H9 (cell line): ENCODE measurements at places on chromosomes 5 and 9. TPM values are rescaled to one million over a fixed set of nuclear protein-coding genes. Genes with fewer than 3 reads are reported as not detected.
A peak's percentile ranks its signal among the peaks of the same experiment; 100 is the strongest.

PCDHGA3 gene
- 0.88 and 0.94 TPM in 2 replicates for total RNA-seq

EPB41L4A gene
- total RNA-seq = 4.8 and 4.9 TPM in 2 replicates

IL33 gene
- not detected in 2 replicates for total RNA-seq

GRCh38 chr5:123094919-123095797, 6.1 kb downstream of the PRDM6 start:
- peak overlapping the region; percentile 87 for H3K4me3 ChIP-seq
- H3K27me3 ChIP-seq = peaks cover 89% of the 10 kb centered on the region
- H3K27ac ChIP-seq = no peak overlapping the region
- DNase-seq = peak; percentile 66
- no peaks in the 10 kb centered on the region for H3K36me3 ChIP-seq
- no peaks in the 10 kb centered on the region for H3K4me1 ChIP-seq

GRCh38 chr5:30069441-30070263, 1123.8 kb upstream of the CDH6 start:
- no peaks in the 10 kb centered on the region for H3K27me3 ChIP-seq
- no peak overlapping the region for H3K27ac ChIP-seq
- DNase-seq = no peak
- no peak overlapping the region; the same call in 2 of the 3 replicates for H3K4me3 ChIP-seq
- H3K4me1 ChIP-seq = no peaks in the 10 kb centered on the region

DNA sequence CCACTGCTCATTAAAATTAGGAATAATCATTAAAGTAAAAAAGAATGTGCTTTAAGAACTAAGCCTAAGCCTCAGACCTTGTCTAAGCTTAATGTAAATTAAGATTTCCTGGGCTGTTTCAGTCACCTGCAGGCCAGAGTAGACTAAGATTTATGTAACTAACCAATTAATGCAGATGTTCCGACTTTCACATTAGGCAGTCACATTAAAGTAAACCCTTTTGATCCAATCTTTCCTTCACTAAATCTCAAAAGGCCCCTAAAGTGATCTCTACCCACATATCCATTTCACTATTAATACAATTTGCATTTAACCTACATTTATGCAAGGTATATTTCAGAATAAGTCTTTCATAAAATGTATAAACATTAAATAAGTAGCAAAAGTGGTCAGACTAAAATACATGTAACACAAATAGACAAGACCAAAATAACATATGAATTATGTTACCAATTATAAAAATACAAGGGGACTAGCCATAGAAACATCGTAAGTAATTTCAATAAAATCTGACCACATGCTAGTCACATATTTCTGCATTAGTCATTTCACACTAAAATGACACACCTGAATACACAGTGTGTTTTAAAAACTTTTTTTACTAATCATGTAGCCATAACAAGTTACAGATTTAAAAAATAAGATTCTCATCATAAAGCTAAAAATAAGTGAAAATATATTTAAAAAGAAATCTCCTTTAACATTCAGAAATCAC, 7.7 kb downstream of the NR3C1 start:
- H3K27me3 ChIP-seq = no peaks in the 10 kb centered on the region
- no peak for DNase-seq
- H3K4me3 ChIP-seq = peak overlapping the region; percentile 56
- H3K36me3 ChIP-seq = no peaks in the 10 kb centered on the region
- peaks cover 3% of the 10 kb centered on the region for H3K4me1 ChIP-seq

DNA sequence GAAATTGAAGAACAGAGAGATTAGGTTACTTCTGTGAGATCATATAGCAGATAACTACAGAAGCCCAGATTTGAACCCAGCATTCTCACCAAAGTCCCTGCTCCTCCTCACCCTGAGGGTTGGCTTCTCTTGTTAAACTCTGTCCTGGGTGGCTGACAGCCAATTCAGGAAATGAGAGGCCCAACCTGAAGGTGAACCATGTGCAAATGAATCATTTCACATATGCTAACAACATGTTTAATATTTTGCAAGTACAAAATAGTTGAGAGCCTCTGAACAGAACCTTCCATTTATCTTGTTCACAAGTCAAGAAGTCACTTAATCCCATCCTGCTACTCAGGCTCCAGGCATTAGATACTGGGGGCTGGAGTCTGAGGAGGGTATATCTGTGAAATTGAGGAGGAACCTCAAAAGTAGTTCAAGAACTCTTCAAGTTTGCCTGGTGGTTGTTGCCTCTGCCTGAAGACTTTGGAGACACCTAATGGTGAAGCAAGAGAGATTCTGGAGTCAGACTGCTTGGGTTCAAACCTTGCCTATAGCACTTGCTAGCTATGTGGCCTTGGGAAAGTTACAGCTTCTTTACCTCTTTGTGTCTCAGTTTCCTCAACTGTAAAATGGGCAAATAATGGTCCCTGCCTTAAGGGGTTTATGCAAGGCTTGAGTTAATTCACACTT, 564.0 kb downstream of the PSAT1 start:
- no peak overlapping the region for H3K4me3 ChIP-seq
- H3K27ac ChIP-seq = no peak overlapping the region
- peaks cover 2% of the 10 kb centered on the region; the same call in 1 of the 2 replicates for H3K4me1 ChIP-seq
- no peak for DNase-seq
- H3K27me3 ChIP-seq = no peaks in the 10 kb centered on the region
